ENCODE measurements at places on chromosomes 3 and 15.

GRCh38 chr3:36761779-36762178, 2.6 kb downstream of the DCLK3 start:
- no peak for DNase-seq

GRCh38 chr3:43268636-43269035, 17.7 kb upstream of the SNRK start:
- no peak for DNase-seq

DNA sequence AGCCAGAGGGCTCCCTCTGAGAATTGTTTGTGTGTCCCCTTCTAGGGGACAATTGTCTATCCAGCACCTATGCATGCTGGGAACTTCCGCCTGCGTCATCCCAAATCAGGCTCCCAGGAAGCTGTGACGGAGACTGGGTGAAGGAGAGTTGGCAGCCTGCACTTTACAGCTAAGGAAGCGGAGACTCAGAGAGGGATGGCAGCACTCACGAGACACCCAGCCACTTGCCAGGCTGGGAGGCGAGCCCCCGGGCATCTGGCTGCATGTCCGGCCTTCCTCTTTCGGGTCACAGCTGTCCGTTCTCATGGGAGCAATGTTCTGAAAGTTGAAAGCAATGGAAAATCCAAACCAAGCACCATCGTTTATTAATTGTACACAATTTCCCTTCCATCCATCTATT, 45.5 kb upstream of the SLC6A11 start:
- DNase-seq: no peak

DNA sequence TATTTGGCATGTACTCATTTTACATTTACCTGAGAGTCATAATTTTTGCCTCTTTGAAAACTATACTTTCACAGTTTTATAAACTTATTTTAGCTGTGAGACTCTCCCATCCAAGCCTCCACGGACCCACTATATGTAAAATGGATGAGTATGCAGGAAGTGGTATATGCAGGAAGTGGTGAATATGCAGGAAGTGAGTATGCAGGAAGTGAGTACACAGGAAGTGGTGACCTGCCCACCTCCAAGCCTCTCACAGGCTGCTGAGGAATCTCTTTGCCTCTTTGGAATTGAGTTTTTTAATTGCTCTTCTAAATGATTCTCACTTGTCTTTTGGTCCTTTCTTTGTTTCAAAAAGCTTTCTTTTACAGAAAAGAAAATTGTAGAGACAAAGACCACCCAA, 85.2 kb downstream of the KBTBD8 start:
- DNase-seq: peak; percentile 10

DNA sequence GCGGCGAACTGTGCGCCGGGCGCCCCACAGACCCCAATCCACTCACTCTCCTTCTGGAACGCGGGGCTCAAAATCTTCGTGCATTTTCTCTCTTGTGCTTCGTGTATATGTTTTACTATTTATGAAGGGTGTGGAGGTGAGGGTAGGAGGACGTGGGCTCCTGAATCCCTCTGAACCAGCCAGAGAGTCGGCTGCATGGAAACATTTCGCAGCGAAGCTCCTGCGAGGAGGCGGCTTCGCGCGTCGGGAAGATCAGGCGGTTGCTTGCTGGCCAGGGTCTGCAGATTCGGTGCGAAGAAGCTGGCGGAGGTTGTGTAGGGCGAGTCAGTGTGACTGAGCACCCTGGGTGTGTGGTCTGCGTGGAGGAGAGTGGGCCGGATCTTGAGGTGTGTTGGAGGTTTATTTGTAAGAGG, 1.1 kb downstream of the CNTN4 start:
- no peak for DNase-seq

DNA sequence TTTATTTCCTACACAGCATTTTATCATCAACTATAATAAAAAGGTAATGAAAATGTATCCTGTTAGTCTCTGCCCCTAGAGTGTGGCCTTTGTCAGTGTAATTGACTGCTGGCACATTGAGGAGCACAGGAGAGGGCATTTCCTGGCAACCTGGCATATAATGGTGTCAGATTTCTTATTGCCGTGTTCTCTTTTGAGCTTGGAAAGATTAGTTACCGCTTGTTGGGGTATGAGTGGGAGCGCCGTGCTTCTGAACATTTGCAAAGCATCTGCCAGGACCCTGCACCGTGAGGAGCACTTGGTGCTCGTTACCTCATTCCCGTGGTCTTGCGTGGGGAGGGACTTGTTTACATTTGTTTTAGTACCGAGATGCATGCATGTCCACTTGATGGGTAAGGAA, 124.4 kb downstream of the PTPRG start:
- DNase-seq: no peak

GRCh38 chr15:77904901-77905300, 172.6 kb downstream of the TBC1D2B start:
- no peak for DNase-seq

DNA sequence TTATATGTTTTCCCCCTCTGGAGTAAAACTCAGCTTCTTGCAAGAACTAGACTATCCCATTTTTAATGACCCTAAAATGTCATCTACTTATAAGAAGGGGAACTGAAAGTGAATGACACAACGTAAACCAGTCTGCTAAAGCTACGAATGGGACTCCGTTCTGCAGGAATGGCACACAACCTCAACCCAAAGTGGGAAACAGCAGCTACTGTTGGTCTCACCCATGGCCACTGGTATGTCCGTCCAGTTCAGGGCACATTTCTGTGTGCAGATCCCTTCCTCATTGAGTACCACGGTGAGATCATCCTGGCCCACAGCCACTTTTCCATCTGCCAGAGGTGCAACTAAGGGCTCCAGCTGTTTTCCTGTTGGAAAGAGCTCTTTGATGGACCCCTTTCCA, 23.8 kb downstream of the VPS39 start:
- DNase-seq: peak; percentile 82

GRCh38 chr3:110381992-110382391, 689.6 kb upstream of the NECTIN3 start:
- DNase-seq: no peak

- no peak for DNase-seq
Observed at GRCh38 chr3:106120356-106120755, 251.5 kb upstream of the CBLB start.

GRCh38 chr3:129503471-129504291, 24.8 kb upstream of the RHO start:
- no peak for DNase-seq

DNA sequence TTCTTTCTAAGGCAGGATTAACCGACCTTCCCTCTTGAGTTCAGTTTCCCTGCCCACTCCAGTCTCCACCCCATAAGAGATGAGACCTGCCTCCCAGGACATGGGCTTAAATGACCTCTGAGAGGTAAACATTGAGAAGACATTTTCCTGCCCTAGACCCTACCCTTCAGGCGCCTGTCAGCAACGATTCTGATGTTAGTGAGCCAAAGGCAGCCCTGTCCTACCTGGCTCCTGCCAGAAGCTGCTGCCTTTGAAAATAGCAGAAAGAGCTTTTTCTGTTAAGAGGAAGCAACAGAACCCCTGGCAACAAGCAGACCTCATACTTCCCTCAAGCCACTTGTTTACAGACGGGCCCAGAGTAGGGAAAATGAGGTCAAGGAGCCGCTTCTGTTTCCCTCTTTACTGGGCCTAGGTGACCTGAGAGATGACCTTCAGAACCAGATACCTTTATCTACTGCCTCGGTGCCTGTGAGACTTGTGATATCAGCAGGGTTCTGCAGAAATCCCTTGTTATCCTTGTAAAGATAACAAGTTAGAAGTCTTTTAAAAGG, 52.0 kb downstream of the CD200R1L start:
- peak; percentile 72 for DNase-seq

DNA sequence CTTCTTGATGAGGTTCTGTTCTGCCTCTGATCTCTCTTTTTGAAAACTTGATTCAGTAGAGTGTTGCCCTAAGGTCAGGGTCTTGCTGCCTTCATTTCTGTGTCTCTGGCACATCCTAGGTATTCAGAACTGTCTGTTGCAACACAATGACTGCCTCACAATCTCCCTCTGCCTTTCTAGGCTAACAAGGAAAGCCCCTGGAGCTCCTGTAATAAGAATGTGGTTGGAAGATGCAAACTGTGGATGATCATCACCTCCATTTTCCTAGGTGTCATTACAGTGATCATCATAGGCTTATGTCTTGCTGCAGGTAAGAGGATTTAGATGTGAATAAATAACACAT, 7.0 kb downstream of the C3orf52 start:
- DNase-seq: no peak

- DNase-seq: no peak
Observed at GRCh38 chr15:93029836-93030429, 59.1 kb downstream of the RGMA start.

DNA sequence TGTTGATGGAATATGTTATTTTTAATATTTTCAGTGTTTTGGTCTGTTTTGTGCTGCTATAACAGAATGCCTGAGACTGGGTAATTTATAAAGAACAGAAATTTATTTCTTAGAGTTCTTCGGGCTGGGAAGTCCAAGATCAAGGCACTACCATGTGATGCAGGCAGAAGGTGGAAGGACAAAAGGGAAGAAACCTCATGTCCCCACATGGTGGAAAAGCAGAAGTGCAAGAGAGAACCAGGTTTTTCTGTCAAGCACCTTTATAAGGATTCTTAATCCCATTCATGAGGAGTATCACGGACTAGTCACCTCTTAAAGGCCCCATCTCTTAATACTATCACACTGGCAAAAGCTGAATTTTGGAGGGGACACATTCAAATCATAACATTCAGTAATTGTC, 57.9 kb upstream of the EPHB3 start:
- no peak for DNase-seq

DNA sequence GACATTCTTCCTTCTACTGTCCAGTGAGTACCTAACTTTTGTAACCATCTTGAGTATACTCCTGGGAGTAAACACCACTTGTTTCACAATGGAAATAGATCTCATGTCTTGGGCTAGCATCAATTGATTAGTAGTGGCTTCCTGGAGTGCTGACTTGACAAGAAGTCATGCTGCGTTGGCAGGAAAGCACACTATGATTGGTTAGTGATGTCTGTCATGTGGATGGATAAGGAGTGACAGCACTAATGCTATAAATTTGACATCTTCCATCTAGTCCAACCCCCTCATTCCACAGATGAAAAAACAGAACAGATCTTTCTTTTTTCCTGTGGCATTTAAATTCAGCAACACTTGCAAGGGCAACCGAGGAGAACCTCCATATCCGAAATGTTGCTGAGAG, 47.6 kb upstream of the PRICKLE2 start:
- no peak for DNase-seq

DNA sequence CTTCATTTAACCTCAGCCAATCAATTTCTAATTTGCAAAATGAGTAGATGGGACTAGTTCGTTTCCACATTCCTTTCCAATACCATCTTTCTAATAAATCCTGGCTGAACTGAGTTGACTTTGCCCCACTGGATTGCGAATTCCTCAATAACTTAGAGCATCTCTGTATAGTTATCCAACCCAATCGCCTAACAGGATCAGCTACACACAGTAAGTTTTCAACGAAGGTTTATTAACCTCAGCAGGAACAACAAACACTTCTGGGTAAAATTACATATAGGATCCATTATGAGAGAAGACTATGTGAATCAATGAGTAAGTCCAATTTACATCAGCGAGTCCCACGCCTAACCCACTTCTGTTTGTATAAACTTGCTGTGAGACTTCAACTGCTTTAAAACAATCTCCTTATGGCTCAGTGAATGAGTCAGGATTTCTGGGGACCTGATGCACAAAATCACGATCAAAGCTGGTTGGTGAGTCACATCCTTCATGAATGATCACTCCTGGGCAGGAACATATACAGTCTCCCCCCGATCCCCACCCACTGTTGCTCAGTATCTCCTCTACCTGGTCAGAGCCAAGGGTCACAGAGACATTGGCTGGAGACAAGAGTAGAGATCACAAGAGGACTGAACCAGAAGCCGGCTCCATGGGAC, 142.8 kb downstream of the EDEM1 start:
- DNase-seq: no peak

DNA sequence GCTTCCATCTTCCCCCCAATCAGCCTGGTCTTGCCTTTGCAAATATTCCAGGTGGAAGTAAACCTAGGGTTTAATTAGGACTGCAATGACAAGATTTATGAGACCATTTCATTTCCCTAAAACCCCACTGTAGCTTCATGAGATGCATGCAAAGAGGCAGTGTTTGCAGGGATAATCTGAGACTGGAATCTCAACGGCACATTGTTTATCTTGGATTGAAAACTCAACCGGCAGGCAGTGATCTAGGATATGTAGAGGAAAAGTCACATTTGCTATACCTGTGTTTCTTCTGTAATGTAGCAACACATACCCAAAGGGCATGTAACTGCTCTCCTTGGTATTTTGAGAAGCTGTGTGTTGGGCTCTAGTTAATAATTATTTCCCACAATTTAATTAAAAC, 18.7 kb upstream of the CLSTN2 start:
- no peak for DNase-seq

DNA sequence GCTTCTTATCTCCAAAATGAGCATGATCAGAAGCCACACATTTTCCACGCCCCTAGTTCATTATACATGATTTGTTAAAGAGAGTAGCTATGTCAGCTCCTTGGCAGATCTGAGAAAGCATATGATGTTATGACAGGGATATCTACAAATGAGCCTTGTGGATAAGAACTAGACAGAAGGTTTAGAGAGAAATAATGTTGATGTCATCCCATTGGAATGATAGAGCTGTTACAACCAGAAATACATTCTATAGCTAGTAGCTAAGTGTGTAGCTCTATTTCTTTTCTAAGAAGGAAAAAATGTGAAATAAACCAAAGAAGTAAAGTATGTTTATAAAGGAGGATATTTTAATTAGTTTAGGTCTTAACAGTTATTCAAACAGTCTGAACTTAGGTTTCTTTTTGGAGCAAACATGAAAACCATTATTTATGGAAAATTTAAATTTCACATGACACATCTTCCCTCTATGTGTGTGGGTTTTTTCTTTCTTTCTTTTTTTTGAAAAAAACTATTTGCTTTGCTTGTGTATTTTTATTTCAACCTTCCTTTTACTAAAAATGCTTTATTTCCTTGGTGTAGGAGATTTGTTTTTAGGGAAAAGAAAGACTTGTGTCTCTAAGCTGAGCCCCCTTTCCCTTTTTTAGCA, 167.7 kb downstream of the GHSR start:
- DNase-seq: no peak

DNA sequence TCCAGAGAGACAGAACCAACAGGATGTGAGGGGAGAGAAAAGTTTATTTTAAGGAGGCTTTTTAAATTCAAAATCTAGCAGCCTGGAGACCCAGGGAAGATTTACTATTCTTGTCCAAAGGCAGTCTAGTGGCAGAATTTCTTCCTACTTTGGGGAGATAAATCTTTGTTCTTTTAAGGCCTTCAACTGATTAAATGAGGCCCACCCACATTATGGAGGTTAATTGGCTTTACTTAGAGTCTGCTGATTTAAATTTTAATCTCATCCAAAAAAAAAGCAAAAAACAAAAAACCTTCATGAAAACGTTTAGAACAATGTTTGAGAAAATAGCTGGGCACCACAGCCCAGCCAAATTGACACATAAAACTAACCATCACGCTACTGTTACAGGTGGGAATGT, 41.3 kb downstream of the TMOD3 start:
- no peak for DNase-seq

DNA sequence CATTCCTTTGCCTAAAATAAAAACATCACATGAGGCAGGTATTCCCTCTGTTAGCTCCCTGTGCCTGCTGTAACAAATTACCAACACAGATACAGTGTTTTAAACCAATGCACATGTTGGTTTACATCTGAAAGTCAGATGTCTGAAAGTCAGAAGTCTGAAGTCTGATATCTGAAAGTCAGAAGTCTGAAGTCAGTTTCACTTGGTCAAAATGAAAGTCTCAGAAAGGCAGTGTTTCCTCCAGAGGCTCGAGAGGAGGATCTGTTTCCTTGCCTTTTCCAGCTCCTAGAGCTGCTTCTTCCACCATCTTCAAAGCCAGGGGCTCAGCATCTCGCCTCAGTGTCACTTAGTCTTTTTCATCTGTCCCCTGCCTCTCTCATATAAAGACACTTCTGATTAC, 22.0 kb downstream of the SST start:
- no peak for DNase-seq

Measured in HL-60 (cell line).